ENCODE measurements at places on chromosomes 2 and 18.
A peak's percentile ranks its signal among the peaks of the same experiment; 100 is the strongest.

- no peak for DNase-seq
Measured at GRCh38 chr2:159026170-159026569, 57.7 kb downstream of the TANC1 start.

DNA sequence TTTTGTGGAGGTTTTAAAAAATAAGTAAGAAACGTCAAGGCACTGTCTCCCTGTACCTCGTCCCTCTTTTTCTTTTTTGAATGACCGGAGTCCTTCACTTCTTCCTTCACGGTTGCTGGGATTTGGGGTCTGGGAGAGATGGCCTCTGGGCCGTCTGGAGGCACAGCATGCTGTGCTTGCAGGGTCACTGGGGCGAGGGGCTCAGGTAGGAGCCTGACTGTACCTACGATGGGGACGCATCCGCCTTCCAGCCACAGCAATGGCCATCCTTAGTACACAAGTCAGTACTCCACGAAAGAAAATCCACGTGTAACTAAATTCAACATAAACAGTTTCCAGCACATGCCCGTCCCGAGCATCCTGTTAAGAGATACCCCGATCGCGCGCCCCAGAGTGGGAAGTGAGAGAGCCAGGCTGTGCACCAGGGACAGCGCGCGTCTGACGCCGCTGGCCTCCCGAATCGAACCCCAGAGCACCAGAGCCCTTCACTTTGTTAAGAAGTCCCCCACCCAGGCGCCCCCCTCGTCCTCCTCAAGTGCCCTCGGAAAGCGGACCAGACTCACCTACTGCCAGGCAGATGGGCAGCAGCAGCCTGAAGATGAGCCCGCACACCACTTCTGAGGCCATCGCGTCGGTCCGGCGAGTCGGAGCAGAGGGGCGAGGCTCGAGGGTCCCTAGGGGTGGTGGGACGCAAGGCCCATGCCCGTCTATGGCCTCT lies 1.2 kb downstream of the PIEZO2 start:
- DNase-seq = no peak

GRCh38 chr2:159939946-159940345 lies 122.5 kb downstream of the PLA2R1 start:
- DNase-seq = no peak

GRCh38 chr2:165141601-165142354 lies 62.1 kb downstream of the SCN3A start:
- no peak for DNase-seq

DNA sequence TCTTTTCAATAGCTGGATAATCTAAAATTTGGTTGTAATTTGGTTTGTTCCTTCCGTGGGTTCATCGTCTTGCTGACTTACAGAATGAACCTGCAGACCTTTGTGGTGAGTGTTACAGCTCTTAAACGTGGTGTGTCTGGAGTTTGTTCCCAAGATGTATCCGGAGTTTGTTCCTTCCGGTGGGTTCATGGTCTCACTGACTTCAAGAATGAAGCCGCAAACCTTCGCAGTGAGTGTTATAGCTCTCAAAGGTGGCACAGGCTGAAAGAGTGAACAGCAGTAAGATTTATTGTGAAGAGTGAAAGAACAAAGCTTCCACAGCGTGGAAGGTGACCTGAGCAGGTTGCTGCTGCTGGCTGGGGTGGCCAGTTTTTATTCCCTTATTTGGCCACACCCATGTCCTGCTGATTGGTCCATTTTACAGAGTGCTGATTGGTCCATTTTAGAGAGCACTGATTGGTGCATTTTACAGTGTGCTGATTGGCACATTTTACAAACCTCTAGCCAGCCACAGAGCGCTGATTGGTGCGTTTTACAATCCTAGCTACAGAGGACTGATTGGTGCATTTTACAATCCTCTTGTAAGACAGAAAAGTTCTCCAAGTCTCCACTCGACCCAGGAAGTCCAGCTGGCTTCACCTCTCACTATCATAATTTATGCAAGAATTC lies 16.6 kb downstream of the RALB start:
- no peak for DNase-seq

DNA sequence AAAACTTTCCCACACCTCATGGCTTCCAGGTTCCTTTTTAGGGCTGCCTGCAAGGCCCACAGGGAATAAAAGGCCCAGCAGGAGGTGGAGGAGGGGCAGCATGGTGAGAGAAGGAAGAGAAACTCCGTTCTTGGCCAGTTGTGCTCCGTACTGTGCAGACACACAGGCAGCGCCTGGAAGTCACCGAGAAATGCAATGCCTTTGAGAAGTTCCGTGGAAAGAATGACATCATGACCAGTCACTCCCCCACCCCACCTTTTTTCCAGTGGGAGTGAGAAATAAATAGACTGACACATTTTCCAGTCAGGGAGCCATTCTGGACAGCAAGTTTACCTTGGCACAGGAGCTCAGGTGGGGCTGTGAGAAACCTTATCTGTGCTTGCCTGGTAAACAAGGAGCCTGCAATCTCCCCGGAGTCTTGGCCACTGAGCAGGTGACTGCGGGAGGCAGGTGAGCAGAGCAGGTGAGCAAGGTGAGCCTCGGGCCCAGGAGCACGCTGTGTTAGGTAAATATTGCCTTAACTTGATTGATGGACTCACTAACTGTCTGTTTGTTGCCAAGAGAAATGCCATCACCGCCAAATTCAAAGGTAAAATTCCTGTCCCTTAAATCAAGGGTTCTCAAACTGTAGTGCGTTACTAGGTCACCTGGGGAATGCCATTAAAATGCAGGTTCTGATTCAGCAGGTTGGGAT lies 13.5 kb upstream of the LBH start:
- DNase-seq = no peak

DNA sequence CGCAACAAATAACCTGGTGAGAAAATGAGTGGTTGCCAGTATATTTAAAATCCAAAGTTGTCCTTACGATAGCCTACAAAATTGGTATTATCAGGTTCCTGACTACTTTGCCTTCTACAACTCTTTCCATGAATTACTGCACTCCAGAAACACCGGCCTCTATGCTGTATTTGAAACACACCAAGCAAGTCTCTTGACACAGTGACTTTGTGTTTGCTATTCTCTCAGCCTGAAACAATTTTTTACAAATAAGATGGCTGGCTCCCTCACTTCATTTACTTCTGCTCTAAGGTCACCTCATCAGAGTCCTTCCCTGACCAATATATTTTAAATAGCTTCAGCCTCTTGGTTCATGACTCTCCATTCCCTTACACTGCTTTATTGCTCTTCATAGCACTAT lies 12.2 kb downstream of the KANSL1L start:
- DNase-seq = no peak

- no peak for DNase-seq
Measured at GRCh38 chr18:70553245-70553935, 264.5 kb downstream of the SOCS6 start.

- DNase-seq = no peak
Measured at GRCh38 chr2:189483571-189483970, 42.3 kb downstream of the WDR75 start.

DNA sequence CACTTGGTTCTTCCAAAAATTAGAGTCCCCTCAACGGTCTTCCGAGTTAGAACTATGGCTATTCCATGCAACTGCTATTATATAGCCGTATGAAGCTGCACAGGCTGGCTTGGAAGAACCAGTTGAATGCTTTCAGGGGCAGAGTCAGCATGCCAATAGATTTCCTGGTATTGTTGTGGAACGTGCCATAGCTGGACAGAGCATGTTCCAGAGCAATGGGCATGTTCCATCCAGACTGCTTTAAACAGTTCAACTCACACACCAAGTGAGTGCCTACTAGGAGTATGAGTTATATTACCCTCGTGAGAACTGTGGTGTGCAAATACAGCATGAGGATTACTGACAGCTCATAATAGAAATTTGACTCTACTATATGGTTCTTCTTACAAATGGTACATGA lies 682.0 kb downstream of the SATB2 start:
- DNase-seq = no peak

DNA sequence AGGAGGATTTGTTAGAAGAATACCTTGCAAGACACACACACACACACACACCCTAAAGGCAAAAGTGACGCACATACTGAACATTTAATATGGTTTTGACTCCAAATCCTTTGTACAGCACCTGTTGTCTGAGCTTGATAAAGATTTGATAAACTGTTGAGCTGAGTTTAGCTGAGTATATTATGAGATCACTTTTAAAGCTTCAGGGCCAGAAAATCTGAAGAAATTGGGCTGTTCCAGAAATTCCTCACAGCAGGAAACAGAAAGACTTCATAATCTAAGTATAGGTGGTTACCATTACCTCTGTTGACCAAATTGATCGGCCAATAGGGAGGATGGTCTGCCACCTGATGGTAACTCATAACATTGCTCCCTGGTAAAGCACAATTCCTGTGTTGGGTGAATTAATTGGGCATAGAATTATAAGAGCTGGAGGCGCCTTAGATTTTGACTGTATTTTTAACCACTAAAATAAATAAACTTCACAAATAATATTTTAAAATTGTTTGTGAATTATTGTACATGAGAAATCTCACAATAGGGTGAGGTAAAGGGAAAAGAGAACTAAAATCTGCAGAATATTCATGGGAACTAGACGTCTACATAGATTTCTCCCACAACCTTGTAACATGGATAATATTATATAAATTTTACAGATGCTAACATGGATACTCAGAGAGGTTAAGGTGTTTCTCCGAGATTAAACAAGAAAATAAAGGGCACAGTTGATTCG lies 21.8 kb upstream of the RPIA start:
- DNase-seq = no peak

GRCh38 chr2:202069170-202070067 lies 3.6 kb upstream of the KIAA2012 start:
- DNase-seq = no peak

- no peak for DNase-seq
Measured at GRCh38 chr2:72754628-72755320, 71.1 kb downstream of the EXOC6B start.

- DNase-seq = no peak
Measured at GRCh38 chr2:99878581-99879350, 263.6 kb downstream of the AFF3 start.

- DNase-seq = no peak
Measured at GRCh38 chr2:156311976-156312375, 20.5 kb downstream of the NR4A2 start.

GRCh38 chr18:9941103-9941502 lies 27.3 kb downstream of the VAPA start:
- no peak for DNase-seq

DNA sequence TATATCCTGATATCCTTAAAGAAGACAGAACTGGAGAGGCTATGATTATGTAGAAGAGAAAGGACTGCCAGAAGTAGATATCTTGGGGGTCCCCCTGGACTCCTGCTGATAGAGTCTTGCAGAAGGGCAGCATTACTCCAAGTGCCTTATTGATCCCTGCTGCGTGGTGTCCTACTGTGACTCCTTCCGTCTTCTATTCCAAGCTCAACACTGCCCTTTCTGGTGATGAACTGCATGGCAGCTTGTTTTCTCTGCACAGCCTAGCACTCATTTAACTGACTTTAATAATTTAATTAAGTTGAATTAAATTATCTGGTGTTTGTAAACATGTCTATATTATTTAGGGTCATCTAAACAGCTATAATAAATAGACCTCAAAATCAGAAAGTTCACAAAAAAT lies 194.1 kb upstream of the DSEL start:
- DNase-seq = no peak

- peak; percentile 7 for DNase-seq
Measured at GRCh38 chr2:9554921-9555296, 721 bp downstream of the ADAM17 start.

DNA sequence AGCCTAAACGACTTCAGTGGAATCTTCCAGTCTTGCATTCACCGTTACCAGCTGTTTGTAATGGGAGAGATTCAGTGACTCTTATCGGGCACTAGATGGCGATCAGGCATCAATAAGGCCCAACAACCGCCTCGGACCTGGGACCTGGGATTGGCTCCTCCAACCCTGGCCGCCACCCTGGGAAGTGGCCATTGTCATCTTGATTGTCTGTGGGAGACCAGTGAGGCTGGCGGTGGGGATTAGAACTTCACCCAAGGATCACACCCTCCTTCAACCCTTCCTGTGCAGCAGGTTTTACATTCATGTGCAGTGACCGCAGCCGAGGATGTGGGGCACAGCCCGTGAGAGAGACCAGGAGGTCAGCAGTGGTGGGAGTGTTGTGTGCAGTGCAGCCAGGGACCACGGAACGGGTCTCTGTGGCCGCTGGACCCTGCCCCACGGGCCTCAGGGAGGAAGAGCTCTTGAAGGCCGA lies 85.3 kb downstream of the SPP2 start:
- peak; percentile 41 for DNase-seq

- no peak for DNase-seq
Measured at GRCh38 chr2:167692936-167693335, 554.5 kb downstream of the STK39 start.

Data from stimulated activated CD4-positive, alpha-beta T cell treated with anti-CD3 and anti-CD28 coated beads, Interleukin-12 subunit alpha, Interleukin-12 subunit beta, amount 100 ng/mL, for 4 hours (primary cell).